GM23338 (cell line): ENCODE measurements at places on chromosomes 7 and 10. TPM values are rescaled to one million over a fixed set of nuclear protein-coding genes. Genes with fewer than 3 reads are reported as not detected.

Gene ADAMTS14
- 2.1 and 2.9 TPM in 2 replicates for total RNA-seq

DNA sequence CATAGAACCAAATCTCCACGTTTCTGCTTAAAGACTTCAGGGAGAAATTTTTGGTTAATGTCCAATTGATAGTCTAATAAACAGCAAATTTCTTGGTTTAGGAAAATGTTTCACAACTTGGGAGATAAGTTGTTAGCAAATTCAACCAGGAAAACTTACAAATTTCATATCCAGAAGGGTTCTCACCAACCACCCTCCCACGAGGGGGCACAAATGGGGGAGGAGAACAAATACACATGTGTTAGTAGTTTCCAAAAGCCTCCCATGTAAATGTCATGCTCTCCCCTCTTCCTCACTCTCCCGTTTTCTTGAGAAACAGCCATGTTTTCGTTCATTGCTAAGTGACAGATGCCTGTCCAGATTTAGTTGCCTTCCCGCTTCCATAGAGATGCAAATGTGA, 10.5 kb downstream of the DOCK4 start:
- DNase-seq = no peak

GRCh38 chr7:44958645-44959344, 20.0 kb downstream of the MYO1G start:
- no peak for DNase-seq

Gene CCL26
- total RNA-seq = 3.0 and 6.2 TPM in 2 replicates

DNA sequence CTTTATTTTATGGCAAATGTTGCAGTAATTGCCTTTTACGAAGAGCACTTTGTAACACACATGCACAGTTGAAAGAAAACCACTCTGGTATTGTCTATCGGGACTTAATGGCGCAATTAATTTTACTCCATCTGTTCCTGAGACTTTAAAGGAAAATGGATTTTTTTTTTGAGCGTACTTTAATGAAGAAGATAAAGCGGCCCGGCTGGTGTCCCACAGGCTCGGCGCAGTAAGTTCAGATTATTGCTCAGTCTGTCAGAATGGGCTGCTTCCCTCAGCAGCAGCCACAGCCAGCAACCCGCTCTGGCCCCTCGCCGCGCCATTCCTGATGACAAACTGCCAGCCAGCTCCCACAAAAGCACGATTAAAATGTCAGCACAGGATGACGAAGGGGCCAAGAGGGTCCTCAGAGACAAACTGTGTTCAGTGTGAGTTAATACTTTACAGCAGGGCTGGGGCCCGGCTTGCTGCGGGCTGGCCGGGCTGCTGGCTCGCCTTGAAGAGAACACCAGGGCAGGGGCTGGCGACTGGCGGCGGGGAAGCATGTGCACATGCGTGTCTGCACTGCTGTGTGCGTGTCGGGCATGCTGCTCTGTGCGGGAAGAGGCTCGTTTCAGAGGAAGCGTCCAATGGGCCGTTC, 501.0 kb upstream of the GALNT17 start:
- no peak for DNase-seq

Gene GALNT17
- total RNA-seq = 51.2 and 65.6 TPM in 2 replicates

DNA sequence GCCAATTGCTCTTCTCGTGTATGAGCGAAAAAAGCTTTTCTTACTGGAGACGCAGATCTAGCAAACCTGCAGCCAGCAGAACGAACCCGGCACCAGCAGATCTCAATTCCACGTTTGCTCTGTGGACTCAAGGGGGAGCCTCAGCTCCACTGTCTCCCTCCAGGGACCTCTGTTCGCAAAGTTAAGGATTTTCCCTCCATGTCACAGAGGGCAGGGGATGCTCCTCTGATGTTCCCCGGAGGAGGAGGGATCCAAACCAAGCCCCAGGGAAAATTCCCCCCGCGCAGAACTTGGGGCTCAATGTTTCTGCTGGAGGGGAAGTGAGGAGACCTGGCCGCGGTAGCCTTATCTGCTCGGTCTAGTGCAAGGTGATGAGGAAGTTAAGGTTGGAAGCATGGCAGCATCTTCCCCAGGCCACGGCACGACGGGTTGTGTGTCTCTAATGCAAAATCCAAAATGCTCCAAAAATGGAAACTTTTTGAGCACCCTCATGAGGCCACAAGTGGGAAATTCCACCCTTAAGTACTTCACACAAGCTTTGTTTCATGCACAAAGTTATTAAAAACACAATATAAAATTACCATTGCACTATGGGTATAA, 9.0 kb downstream of the IQCE start:
- DNase-seq = peak; percentile 76

- peak; percentile 74 for DNase-seq
Observed at GRCh38 chr7:77989981-77990566, 191.5 kb downstream of the PHTF2 start.

Gene BMPR1A
- total RNA-seq = 82.5 and 87.7 TPM in 2 replicates

Gene ACTL6B
- 0.69 TPM in 1 of 2 replicates, not detected in the other for total RNA-seq

DNA sequence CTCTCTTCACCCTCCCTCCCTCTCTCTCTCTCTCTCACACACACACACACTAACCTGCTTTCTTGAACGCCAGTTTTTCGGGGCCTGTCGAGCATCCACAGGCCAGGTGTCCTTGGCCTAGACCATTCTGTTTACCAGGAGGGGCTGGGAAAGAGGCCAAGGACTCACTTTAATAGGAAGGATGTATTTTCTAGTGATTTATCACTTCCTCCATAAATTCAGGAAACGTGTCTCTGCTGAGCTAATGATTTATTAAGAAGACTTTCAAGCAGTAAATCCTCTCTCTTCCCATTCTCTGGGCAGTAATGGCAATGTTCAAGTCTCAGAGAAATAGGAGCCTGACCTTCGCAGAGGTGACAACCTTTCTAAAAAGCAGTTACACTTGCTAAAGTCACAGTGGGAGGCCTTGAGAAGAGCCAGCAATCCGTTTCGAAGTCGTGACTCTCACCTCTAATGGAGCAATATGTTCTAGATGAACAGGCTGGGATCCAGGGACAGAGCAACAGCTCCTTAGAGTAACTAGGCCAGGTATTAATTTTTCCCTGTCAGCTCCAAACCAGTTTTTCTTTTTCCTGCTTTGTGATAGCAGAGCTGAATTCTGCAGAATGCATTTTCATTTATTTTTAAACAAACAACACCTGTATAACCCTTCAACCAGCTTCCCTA, 1357.5 kb upstream of the SORCS1 start:
- peak; percentile 3 for DNase-seq

Gene NEURL1
- total RNA-seq = 1.1 and 3.8 TPM in 2 replicates
